Stimulated activated naive B cell treated with anti-CD40 and anti-IgM and Interleukin-4, amounts not matched to agents 10 μg/mL and 1 μg/mL and 100 μg/mL, for 72 hours (primary cell): ENCODE measurements at places on chromosomes 13 and 19.

- no peaks in the 10 kb centered on the region for H3K36me3 ChIP-seq
- no peak for DNase-seq
- H3K4me3 ChIP-seq: no peak overlapping the region
- H3K4me1 ChIP-seq: no peaks in the 10 kb centered on the region
Measured at GRCh38 chr19:53696951-53697350, 65.2 kb downstream of the DPRX start.

DNA sequence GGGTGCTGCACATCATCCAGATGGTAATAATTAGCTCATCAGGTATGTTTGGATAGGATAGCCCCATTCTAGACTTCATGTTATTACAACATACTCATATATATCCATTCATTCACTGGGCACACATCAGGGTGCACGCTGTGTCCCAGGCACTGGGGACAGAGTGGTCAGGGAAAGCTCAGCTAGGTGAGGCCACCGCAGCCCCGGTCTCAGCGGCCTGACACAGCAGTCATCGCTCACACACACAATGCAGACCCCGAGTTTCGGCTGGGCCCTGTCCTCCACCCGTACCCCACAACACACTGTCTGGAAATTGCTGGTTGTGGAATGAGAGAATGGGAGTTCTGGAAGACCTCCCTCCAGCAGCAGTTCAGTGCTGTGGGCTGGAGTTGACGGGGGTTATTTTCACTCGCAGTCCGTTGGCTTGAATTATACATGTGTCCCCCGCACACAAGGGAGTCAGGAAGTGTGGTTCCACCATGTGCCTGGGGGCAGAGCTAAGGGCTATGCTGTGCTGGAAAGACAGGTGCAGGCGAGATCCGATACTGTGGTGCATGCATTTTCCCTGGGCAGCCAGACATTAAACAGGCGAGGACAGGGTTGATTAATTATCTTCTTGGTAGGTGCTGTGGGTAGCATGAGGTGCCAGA lies 257.6 kb downstream of the TEX29 start:
- no peak overlapping the region for H3K27ac ChIP-seq
- no peak overlapping the region for H3K4me3 ChIP-seq
- peaks cover 3% of the 10 kb centered on the region for H3K36me3 ChIP-seq

DNA sequence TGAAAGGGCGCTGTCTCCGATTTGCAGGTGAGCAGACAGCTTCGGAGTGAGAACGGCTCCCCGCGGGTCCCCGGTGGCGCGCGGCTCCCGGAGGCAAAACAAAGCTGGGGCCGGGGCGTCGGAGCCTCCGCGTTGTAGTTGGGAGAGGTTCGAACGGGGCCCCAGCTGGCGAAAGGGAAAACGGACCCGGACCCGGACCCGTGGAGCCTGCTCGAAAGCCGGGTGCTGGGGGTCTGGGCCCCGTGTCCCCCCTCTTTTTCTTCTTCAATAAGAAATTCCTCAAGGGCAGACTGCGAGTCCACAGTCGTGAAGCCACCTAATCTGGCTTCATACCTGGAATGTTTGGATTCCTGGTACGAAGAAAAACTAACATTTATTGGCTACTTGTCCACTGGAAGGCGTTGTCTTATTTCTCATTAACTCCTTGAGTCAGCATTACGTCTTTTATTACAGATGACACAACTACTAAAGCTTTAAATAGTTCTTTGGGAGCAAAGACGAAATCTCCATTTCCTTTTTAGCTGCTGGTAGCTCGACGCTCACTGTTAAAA lies 632 bp upstream of the MTIF3 start:
- H3K27ac ChIP-seq: peak overlapping the region; percentile 96
- H3K4me1 ChIP-seq: peaks cover 41% of the 10 kb centered on the region
- peak overlapping the region; percentile 92 for H3K4me3 ChIP-seq
- H3K36me3 ChIP-seq: peaks cover 9% of the 10 kb centered on the region
- H3K27me3 ChIP-seq: no peaks in the 10 kb centered on the region

GRCh38 chr19:20923077-20923871 lies at the start of gene ZNF85:
ZNF85 (plus strand) TSS chr19:20923251; CDS start chr19:20923401, 150 bp downstream.
- peaks cover 5% of the 10 kb centered on the region for H3K4me1 ChIP-seq
- DNase-seq: peak; percentile 89
- peaks cover 12% of the 10 kb centered on the region for H3K36me3 ChIP-seq
- no peaks in the 10 kb centered on the region for H3K27me3 ChIP-seq
- peak within 1 kb of the TSS; percentile 99 for H3K4me3 ChIP-seq

DNA sequence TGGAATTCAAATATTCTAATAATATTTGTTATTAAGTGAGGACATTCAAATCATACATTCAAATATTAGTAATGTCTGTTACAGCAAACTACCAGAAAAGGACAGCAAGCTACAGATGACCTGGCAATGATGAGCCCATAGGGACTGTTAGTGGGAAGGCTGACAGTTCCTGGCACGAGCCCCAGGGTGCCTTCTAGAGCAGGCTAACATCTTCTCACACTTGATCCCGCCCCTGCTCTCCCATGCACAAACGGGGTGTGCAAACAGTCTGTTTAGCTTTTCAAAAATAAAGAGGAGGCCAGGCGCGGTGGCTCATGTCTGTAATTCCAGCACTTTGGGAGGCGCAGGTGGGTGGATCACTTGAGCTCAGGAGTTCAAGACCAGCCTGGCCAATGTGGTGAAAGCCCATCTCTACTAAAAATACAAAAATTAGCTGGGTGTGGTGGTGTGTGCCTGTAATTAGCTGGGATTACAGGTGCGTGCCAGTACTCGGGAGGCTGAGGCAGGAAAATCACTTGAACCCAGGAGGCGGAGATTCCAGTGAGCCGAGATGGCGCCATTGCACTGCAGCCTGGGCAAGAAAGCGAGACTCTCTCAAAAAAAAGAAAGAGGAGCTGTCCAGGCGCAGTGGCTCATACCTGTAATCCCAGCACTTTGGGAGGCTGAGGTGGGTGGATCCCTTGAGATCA lies 9.6 kb upstream of the GARRE1 start:
- no peak overlapping the region for H3K27ac ChIP-seq
- DNase-seq: no peak
- H3K27me3 ChIP-seq: no peaks in the 10 kb centered on the region

- peak overlapping the region; percentile 54 for H3K27ac ChIP-seq
- no peaks in the 10 kb centered on the region for H3K4me1 ChIP-seq
- DNase-seq: no peak
- no peak overlapping the region for H3K4me3 ChIP-seq
- no peaks in the 10 kb centered on the region for H3K27me3 ChIP-seq
Measured at GRCh38 chr19:19053508-19054314, 10.1 kb upstream of the SLC25A42 start.

- no peak for DNase-seq
- H3K4me1 ChIP-seq: peaks cover 3% of the 10 kb centered on the region
- H3K27ac ChIP-seq: no peak overlapping the region
- H3K36me3 ChIP-seq: peaks cover 2% of the 10 kb centered on the region
Measured at GRCh38 chr13:91297503-91297902, 50.0 kb upstream of the MIR17HG start.

DNA sequence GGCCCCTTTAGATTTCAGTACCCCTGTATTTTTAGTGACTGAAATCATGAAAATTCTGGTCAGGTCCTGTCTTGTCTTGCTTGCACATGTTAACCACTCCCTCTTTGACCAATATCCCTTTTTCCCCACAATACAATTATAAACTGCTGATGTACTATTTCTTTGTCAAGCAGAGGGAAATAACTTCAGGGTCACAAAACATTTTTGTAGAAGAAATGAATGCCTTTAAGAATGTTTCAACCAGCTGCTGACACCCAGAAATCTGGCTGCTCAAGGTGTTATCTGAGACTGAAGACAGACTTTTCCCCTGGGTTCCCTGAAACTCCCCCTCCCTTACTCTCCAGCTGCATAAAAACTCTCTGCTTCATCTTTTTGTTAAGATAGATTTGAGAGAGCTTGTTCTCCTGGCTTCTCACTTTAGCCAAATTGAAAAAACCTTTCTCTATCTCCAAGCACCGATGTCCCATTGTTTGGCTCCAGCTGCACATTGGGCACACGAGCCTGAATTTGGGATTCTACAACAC lies 18.4 kb upstream of the ACOD1 start:
- H3K4me3 ChIP-seq: no peak overlapping the region
- H3K36me3 ChIP-seq: no peaks in the 10 kb centered on the region
- DNase-seq: no peak

DNA sequence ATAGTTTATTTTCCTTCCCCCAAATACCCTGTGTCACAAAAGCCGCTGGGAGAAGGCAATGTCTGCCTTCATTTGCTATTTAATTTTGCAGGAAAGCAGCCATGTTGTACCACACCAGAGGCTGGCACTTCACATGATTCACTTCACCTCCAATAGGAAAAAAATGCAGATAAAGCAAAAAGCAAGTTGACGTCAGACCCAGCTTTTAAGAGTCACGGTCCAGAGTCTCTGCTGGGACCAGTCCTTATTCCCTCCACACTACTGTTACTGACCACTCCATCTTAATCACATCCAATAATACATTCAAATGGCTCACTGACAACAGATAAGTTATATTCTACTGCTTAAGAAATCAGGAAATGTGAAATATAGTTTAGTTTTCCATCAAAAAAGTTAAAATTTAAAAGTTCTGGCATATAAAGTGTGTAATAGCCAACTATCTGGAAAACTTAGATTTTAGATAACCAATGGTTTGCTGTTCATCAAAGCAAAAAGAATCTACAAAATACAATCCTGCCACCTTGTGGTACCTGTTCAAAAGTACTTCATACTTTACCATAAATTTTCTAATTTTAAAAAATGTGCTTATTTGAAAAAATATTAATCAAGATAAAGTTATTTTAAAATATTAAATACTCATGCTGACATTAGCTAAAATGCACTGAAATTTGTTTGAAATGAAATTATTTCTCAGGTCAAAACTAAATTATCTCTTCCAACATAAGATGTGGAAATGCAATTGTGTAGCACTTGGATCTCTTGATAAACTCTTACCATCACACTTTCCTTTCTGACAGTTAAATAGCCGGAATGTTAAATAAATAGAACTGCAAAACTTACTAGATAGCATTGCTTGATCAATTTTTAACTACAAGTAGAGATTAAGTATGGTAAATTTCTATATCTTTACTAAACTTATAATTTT lies 97.3 kb downstream of the SERP2 start:
- H3K4me1 ChIP-seq: no peaks in the 10 kb centered on the region
- H3K27ac ChIP-seq: no peak overlapping the region
- no peaks in the 10 kb centered on the region for H3K36me3 ChIP-seq

- no peaks in the 10 kb centered on the region for H3K4me1 ChIP-seq
- no peak overlapping the region for H3K27ac ChIP-seq
- H3K36me3 ChIP-seq: peaks cover 39% of the 10 kb centered on the region
- H3K27me3 ChIP-seq: no peaks in the 10 kb centered on the region
- no peak for DNase-seq
- no peak overlapping the region for H3K4me3 ChIP-seq
Measured at GRCh38 chr13:42899266-42899665, 92.8 kb downstream of the EPSTI1 start.

GRCh38 chr13:99828123-99828522 lies 143.4 kb downstream of the ZIC5 start:
- no peak overlapping the region for H3K27ac ChIP-seq
- DNase-seq: no peak
- H3K36me3 ChIP-seq: no peaks in the 10 kb centered on the region
- H3K4me1 ChIP-seq: no peaks in the 10 kb centered on the region
- no peak overlapping the region for H3K4me3 ChIP-seq

GRCh38 chr13:99042521-99043250 lies 64.8 kb upstream of the DOCK9 start:
- H3K4me3 ChIP-seq: no peak overlapping the region
- H3K27ac ChIP-seq: no peak overlapping the region
- H3K4me1 ChIP-seq: peaks cover 21% of the 10 kb centered on the region

- no peaks in the 10 kb centered on the region for H3K36me3 ChIP-seq
- H3K27me3 ChIP-seq: peaks cover 4% of the 10 kb centered on the region
- H3K27ac ChIP-seq: no peak overlapping the region
- no peak overlapping the region for H3K4me3 ChIP-seq
- DNase-seq: no peak
Measured at GRCh38 chr13:47092202-47092601, 195.3 kb upstream of the HTR2A start.

- H3K4me3 ChIP-seq: no peak overlapping the region
- DNase-seq: no peak
- peaks cover 7% of the 10 kb centered on the region for H3K27me3 ChIP-seq
- peaks cover 6% of the 10 kb centered on the region for H3K4me1 ChIP-seq
- no peak overlapping the region for H3K27ac ChIP-seq
- no peaks in the 10 kb centered on the region for H3K36me3 ChIP-seq
Measured at GRCh38 chr13:97944396-97945029, 9.0 kb upstream of the IPO5 start.

GRCh38 chr13:113404723-113405471 lies 41.0 kb upstream of the GRTP1 start:
- DNase-seq: no peak
- no peaks in the 10 kb centered on the region for H3K36me3 ChIP-seq
- H3K27ac ChIP-seq: no peak overlapping the region
- H3K27me3 ChIP-seq: peaks cover 6% of the 10 kb centered on the region

DNA sequence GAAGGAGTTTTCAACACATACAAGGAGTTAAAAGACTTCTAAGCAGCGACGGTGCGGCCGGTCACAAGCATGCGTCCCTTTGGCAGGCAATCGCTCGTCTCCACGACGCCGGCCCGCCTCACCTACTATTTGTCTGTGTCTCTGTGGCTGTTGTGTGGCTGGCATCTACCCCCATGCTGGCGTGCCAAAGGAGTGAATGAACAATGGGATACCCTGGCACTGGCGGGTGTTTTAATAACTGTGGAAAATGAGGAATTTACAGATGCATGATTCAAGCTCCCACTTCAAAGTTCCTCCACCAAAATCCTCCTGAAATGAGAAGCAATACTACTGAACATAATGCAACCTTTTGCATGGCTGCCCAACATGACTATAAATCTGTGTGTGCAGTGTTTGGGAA lies 176.6 kb downstream of the KLF5 start:
- no peak for DNase-seq
- no peaks in the 10 kb centered on the region for H3K36me3 ChIP-seq
- H3K4me1 ChIP-seq: no peaks in the 10 kb centered on the region
- no peaks in the 10 kb centered on the region for H3K27me3 ChIP-seq
- H3K4me3 ChIP-seq: no peak overlapping the region

- no peaks in the 10 kb centered on the region for H3K36me3 ChIP-seq
- H3K4me1 ChIP-seq: peaks cover 56% of the 10 kb centered on the region
- peak overlapping the region; percentile 85 for H3K4me3 ChIP-seq
Measured at GRCh38 chr19:12777217-12778016, 2.1 kb upstream of the HOOK2 start.

DNA sequence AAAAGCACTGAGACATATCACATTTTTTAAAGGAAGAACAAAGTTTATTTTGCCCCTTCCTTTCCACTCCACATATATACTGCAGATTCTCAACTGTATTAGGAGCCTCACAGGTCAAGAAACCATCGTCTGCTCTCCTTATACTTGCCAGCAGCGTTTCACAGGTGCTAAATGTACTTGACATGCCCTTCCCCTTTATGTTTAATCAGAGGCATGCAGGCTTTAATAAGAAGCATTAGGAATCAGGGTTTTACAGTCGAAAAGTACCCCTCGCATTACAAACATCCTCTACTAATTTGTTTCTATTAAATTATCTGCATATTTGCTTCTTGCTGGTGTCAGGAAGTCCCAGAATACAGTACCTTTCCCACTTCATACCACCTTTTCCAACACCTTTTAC lies 3.7 kb upstream of the RAP2A start:
- H3K27me3 ChIP-seq: no peaks in the 10 kb centered on the region
- H3K4me3 ChIP-seq: no peak overlapping the region
- no peak overlapping the region for H3K27ac ChIP-seq
- no peak for DNase-seq
- peaks cover 3% of the 10 kb centered on the region for H3K4me1 ChIP-seq
- no peaks in the 10 kb centered on the region for H3K36me3 ChIP-seq

- peak overlapping the region; percentile 23 for H3K4me3 ChIP-seq
- peaks cover 7% of the 10 kb centered on the region for H3K36me3 ChIP-seq
- peaks cover 23% of the 10 kb centered on the region for H3K4me1 ChIP-seq
- DNase-seq: no peak
- H3K27ac ChIP-seq: peak overlapping the region; percentile 73
Measured at GRCh38 chr19:45163751-45164460, 3.1 kb upstream of the NKPD1 start.

GRCh38 chr19:23800271-23800670 lies 41.6 kb upstream of the ZNF681 start:
- no peaks in the 10 kb centered on the region for H3K27me3 ChIP-seq
- peaks cover 31% of the 10 kb centered on the region for H3K4me1 ChIP-seq
- DNase-seq: no peak
- peaks cover 7% of the 10 kb centered on the region for H3K36me3 ChIP-seq
